NB4 (cell line): ENCODE measurements at places on chromosomes 5 and 9.

DNA sequence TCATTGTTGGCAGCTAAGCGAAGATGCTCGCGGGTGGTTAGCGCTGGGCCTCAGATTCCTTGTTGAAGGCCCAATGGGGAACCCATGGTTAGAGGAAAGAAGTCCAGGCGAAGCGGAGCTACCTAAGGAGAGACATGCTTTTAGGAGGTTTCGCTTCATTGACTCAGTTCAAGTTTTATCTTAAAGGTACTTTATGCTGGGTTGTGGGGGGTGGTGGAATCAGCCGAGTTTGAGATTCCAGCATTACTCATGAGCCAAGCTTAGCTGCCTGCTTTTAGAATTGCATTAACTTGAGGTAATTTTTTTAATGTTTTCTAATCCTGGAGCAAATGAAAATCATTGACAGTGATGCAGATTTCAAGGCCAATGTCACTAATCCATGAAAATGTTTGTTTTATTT lies 16.1 kb downstream of the MEGF10 start:
- DNase-seq: no peak

GRCh38 chr9:129879991-129880653 lies 44.9 kb downstream of the USP20 start:
- no peak for DNase-seq

DNA sequence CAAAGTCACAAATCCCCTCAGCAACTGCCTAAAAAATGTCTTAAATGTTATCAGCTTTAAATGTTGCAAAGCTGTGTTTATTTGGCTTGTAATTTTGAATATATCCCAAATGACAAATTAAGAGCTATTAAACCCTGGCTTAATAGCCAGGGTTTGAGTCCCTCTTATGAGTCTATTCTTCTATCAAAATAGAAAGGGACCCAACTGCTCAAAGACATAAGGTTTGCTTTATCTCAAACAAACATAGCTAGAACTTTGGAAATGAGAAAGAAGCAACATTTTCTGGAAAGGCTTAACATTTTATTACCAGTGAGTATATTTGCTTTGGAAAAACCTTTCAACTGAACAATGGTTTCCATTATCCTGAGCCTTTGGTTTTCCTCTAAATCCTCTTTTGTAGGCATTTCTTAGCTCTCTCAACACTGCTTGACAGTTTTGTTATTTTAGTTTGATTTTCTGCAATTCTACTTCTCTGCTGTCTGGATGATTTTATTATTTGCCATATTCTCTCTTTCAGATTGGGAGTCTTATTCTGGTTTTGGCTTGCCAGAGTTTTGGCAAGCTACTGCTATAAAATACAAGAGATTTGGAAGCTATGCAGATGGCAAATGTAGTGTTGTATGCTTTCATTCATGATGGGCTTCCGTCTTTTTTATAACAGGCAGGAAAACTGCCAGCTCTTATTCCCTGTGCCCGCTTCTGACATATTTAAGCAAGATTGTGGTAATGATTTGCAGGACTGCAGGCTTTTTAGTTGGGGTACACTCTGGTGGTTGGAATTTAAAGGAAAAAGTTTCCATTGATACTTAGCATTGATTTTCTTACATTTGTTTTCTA lies 734.9 kb downstream of the DTWD2 start:
- no peak for DNase-seq

GRCh38 chr9:38292480-38292879 lies 100.0 kb upstream of the ALDH1B1 start:
- no peak for DNase-seq

GRCh38 chr5:139046551-139046950 lies 151.6 kb downstream of the SIL1 start:
- no peak for DNase-seq

DNA sequence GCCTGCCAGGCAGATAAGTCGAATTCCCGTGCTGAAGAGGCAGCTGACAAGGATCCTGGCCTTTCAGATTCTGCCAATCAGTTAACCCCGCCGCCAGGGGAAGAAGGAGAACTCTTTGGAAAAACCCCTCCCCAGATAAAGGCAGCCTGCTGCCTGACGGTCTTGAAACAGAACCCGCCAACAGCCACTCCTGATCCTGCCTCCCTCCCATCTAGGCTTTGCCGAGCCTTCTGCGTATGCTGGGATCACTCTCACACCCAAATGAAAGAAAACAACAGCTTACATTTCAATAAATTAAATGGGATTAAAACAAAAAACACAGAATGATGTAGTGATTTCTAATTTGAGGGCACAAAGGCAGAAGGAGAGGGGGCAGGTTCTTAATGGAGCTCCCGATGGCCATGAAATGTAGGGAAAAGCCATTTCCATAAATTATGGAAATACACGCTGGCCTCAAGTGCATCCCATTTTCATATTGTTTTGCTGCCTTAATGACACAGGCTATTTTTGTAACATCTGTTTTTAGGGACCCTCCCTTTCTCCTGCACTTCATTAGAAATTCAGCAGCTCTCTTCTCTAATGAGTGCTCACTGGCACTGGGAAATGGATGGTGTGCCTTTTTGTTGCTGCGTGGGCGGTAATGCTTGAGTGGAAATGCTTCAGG lies 319.1 kb downstream of the MED10 start:
- DNase-seq: no peak

DNA sequence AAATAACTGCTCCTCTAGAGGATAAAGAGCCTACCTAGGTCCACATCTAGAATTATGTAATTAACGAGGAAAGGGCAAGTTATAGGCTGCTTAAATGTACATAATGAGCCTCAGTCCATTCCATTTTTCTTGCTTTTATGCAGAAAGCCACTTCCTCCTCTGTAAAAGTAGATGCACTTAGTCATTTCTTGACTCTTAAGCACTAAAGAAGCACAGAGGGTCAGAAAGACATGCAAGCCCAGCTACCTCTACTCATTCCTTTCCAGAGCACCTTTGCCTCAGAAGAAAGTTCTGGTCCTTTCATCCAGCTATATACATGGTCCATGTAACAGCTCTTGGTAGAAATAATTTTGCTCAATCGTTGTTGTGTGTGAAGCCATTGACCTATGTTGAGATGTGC lies 308.0 kb upstream of the NREP start:
- DNase-seq: no peak

DNA sequence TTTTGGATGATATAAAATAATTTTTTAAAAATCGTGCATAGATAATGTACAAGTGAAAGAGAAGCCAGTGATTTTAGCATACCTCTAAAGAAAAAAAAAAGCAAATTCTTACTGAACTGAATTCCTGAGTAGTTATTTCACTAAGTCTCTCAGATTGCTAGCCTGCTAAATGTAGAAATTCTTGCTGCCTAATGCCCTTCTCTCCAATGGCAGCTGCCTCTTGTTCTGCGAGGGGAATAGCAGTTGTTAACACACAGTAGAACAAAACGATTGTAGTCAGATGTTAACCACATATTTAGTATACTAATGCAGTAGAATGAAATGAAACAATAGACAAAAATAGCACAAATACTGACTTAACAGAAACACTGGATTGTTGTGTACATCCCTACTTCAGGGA lies 26.8 kb downstream of the SMAD5 start:
- no peak for DNase-seq

- DNase-seq: no peak
Measured at GRCh38 chr9:113631137-113631765, 167.7 kb downstream of the RGS3 start.

- DNase-seq: no peak
Measured at GRCh38 chr9:114501796-114502682, 3.2 kb downstream of the WHRN start.

GRCh38 chr5:153043886-153044285 lies 446.6 kb upstream of the GRIA1 start:
- no peak for DNase-seq

DNA sequence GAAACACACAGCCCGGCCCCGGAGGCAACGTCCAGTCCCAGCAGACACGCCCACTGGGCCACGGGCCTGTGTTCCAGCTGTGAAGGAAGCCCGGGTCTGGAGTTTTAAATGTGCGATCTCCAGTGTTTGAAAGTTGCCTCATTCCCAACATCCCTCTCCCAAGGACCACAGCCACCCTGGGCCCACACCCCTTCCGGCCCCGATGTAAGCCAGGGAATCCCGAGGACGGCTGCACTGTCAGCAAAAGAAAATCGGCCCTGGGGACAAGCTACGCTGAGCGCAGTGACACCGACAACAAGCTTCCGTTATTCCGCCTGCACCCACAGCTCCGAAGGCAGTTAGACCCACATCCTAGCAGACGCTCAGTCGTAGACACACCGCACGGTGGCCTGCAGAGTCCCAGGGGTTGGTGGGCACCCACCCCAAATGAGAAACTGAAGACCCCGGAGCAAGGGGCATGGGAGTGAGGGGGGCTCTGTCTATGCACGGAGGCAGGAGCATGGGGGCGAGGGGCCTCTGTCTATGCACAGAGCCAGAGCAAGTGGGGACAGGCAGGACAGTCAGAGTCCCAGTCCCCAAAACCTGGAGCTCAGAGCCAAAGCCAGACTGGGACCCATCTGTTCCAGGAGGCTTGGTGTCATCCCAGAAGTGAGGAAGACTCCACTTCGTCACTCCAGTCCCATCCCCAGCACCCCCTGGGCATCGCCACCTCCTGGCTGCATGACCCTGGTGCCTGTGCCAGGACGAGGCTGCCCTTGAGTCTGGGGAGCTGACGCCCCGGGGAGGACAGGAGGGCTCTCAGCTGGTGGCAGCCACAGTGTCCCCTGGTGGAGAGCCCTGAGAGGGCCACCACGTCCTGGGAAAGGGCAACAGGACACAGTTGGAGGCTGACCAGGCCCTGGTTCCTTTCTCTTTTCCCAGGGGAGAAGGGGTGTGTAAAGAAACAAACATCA lies 23.4 kb downstream of the GLT6D1 start:
- no peak for DNase-seq

DNA sequence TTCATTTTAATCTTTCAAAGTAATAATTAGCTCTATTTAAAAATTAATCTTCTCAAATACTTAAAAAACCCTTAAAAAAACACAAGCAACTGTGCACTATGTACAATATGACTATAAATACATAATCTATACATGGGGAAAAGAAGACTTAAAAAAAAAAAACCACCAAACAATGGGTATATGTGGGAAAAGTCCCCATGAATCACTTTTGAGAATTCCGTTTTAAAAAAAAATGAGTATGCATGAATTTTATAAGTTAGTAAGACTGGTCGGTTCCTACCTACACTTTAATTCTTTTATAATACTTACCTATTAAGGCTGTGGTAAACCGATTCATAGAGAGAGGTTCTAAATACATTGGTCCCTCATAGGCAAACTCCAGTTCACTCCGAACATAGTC lies 27.7 kb downstream of the RNF145 start:
- DNase-seq: no peak

GRCh38 chr5:104444656-104445055 lies 882.1 kb upstream of the NUDT12 start:
- no peak for DNase-seq

GRCh38 chr9:27423915-27424710 lies 100.0 kb upstream of the IFNK start:
- no peak for DNase-seq

GRCh38 chr5:118185018-118185417 lies 803.3 kb downstream of the DTWD2 start:
- no peak for DNase-seq

- no peak for DNase-seq
Measured at GRCh38 chr9:120391691-120392090, 188.3 kb downstream of the CDK5RAP2 start.

- DNase-seq: peak; percentile 82
Measured at GRCh38 chr9:124941679-124942561, 1.0 kb upstream of the GOLGA1 start.

GRCh38 chr5:115349001-115349817 lies 52.8 kb upstream of the CCDC112 start:
- DNase-seq: peak; percentile 53

- DNase-seq: no peak
Measured at GRCh38 chr5:80368661-80369480, 39.0 kb upstream of the ZFYVE16 start.

DNA sequence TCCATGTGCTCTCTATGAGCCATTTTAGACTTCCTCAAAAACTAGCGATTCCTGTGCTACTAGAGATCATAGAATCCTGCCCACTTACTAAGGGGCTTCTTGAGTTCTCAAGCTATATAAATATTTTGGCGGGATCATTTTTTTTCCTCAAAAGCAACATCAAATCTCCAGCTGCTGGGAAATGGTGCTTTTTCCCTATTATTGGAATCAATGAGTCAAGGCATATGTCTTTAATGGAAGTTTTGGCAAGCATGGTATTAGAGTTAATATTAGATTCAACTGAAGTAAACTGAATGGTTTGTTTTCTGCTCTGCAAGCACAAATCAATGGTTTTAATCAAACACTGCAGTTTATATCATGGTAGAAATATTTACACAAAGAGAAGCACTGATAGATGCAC lies 369.9 kb upstream of the PTGER4 start:
- DNase-seq: no peak

DNA sequence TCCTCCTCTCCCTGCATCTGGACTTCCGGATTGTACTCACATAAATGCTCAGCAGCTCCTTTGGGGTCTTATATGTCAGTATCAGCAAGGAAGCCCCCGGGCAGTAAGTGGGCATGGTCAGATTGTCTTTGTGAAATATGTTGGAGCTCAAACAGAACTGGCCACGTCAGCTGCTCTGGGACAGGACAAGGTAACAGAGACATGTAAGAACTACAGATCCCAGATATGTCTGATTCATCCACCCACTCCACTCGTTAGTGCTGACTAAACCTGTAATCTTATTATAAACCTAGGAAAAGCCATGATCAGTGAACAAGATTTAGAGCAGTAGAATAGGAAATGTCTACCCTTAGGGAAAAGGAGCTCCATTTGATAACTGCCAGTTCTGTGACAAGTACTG lies 561.8 kb downstream of the CETN3 start:
- no peak for DNase-seq

DNA sequence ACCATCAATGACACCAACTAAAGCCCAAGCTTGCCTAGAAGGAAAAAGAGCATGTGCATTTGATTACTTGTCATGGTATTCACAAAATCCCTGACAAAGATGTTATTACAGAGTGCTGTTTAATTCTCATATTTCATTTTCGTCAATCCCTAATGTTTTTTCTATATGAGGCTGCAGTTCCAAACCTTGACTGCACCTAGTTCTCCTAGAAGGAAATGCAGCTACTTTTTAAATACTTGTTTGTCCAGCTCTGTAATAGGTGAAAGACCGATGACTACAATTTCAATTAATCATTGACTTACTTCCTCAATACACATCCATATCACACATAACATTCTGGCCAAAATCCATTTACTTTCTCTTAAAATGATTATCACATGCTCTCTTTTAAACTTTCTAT lies 28.1 kb downstream of the CEMIP2 start:
- no peak for DNase-seq

- peak; percentile 27 for DNase-seq
Measured at GRCh38 chr9:76615177-76615603, 149.0 kb upstream of the PCA3 start.

- DNase-seq: no peak
Measured at GRCh38 chr5:94941122-94941755, 322.8 kb downstream of the SLF1 start.

DNA sequence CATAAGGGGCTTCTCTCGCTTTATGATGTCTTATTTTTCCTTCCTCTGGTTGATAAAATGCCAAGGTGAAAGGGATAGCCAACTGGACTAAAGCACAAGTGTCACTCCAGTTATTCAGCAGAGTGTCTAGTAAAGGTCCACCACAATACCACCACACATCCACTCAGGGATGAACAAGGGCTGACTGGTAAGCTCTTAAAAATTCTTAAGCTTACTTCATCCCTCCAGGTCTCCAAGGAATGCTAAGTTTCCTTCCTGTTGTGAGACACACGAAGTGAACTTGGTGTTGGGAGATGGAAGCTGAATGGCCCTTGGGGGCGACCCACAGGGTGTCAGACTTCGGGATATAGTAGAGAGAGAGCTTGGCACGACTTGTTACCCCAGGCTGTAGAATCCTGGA lies 3.2 kb upstream of the HMGCS1 start:
- DNase-seq: no peak

GRCh38 chr5:113612060-113612496 lies 98.6 kb downstream of the YTHDC2 start:
- DNase-seq: peak; percentile 46
